ENCODE measurements at places on chromosomes 5 and 9. TPM values are rescaled to one million over a fixed set of nuclear protein-coding genes. Genes with fewer than 3 reads are reported as not detected.
A peak's percentile ranks its signal among the peaks of the same experiment; 100 is the strongest.

DNA sequence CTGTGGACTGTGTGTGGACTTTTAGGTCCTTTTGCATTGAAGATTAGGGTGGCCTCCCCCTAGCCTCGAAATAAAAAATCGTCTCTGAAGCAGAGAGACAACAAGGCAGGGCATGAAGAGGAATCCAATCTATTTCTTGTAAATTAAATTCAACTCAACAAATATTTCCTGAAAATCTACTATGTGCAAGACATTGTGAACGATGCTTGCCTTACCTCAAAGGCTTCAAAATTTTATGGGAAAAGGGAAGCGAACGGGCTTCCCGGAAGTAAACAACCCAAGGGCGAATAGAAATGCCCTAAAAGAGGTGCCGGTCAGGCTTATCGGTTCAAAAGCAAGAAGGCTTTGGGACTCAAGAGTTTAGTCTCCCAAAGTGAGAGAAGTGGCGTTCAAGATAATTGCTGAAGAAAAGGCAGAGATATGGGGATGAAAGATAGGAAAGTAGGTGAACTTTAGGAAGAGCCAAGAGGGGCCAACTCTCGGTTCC is 525 bp downstream of the KIF24 start:
- no peak for DNase-seq

DNA sequence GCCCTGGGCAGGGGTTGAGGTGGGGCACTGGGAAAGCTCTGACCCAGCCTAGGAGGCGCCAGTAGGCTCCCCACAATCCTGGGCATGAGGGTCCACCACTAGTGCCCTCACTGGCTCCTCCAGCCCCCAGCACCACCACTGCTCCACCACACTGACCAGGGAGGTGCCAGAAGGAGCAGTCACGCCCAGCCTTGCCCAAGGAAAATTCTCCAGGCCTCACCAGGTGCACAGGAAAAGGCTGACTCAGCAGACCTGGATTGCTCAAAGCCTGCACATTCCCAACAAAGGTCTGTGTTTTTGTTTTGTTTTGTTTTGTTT is 62.9 kb downstream of the ZNF354C start:
- DNase-seq = no peak

NFIB gene
- polyA plus RNA-seq = 22.1 TPM

DNA sequence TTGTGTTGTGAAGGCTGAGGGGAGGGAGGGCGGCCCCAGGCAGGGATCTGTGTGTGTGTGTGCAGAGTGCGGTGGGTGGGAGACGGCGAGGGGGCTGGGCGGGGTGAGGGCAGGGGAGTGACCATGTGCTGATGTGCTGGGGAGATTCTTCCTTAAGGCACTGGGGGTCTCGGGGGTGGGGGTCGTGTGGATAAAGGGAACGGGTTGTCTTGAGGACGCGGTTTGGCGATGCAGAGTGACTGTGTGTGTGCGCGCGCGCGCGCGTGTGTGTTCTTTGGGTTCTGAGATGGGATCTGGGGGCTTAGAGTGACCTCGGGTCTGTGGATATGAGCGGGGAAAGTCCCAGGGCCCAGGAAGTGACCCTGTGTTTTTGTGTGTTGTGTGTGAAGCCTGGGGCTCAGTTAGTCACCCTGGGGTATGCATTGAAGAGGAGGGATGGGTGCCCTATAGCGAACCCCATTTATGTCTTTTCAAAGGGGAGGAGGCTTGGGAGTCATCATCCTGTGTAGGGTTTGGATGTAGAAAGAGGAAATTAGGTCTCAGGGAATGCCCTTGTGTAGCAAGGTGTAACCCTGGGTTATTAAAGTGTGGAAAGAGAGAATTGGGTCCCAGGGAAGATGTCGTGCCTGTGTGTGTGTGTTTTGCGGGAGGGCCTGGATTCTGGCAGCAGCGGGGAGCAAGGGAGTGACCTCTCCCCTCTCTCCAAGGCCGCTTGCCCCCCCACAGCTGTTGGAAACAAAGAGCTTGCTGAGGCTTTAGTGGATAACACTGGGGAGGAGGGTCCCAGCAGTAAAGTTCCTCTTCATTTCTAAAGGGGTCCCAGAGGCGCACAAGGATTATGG is 1.4 kb downstream of the TMEFF1 start:
- DNase-seq = peak; percentile 7

OR1Q1 gene
- polyA plus RNA-seq = not detected

DNA sequence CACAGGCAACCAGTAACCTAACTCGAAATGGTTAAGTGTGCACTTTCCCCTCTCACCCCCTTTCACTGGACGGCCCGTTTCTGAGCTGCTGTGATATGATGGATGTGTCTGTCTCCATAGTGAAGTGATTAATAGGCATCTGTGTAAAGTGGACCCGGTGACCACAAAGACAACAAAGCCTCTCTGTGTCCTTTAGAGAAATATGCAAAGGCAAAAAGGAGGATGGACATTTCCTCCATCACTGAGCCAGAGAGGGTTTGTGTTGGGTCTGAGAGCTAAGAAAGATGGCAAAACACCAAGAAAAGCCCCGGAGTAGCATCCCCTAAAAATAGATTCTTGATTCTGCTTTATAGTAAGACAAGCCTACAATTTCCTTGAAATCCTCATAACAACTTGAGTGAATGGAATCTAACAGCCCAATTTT is 120.6 kb downstream of the SEMA6A start:
- no peak for DNase-seq

SELENOP gene
- polyA plus RNA-seq = 402 TPM

DNA sequence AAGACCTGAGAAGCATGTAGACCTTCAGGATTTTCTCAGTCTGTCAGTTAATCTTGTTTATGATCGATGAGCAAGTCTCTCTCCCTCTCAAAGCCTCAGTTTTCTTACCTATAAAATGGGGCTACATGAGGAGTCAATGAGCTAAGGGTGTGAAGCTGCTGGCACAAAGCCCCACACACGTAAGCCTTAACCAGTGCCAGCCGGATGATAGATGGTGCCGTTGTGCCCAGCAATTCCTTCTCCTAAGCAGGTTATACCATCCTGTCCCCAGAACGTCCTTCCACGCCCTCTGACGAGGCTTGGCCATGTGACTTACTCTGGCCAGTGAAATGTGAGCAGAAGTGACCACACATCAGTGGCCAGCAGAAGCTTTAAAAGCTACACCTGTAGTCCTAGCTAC is 179.0 kb downstream of the C9orf50 start:
- no peak for DNase-seq

OR13C9 gene
- polyA plus RNA-seq = not detected

GRCh38 chr9:127005770-127006314 is 91.3 kb downstream of the RALGPS1 start:
- no peak for DNase-seq

GRCh38 chr9:91555132-91555531 is 131.5 kb upstream of the NFIL3 start:
- no peak for DNase-seq

- DNase-seq = no peak
Observed at GRCh38 chr5:159088371-159088770, 11.3 kb downstream of the EBF1 start.

STKLD1 gene
- 5.4 TPM for polyA plus RNA-seq

DNA sequence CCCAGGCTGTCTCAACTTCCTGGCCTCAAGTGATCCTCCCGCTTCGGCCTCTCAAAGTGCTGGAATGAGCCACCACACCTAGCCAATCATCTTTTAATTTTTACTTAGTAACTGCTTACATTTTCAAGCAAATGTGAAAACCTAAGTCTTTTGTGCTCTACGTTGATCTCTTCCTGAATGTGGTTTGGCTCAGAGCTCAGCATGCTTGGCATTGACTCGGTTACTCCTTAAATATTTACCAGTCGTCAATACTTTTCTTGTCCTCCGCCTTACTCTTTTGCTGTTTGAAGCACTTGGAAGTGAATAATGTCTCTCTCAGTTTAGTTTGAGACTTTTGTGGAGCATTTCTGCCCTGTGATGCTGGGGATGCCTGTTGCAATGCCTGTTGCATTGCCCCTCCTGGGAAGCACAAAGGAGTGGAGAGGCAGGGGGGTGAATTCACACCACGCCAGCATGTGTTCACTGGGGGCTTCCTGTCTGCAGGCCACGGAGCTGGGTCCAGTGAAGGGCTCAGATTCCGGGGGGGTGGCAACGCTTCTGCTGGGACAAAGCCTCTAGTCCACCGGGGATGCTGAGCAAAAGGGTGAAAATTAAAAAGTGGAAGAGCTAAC is 13.1 kb upstream of the TENT4A start:
- DNase-seq = no peak

- DNase-seq = no peak
Observed at GRCh38 chr5:7501061-7501460, 105.1 kb downstream of the ADCY2 start.

- no peak for DNase-seq
Observed at GRCh38 chr9:93244510-93245436, 60.8 kb downstream of the WNK2 start.

GRCh38 chr5:173210877-173211276 is 24.1 kb downstream of the NKX2-5 start:
- no peak for DNase-seq

FOXD4 gene
- 0.76 TPM for polyA plus RNA-seq

- no peak for DNase-seq
Observed at GRCh38 chr5:34538026-34538672, 118.0 kb upstream of the RAI14 start.

- no peak for DNase-seq
Observed at GRCh38 chr9:117325110-117325731, 89.6 kb downstream of the ASTN2 start.

GRCh38 chr9:85223506-85224125 is 518.1 kb downstream of the AGTPBP1 start:
- DNase-seq = no peak

DNA sequence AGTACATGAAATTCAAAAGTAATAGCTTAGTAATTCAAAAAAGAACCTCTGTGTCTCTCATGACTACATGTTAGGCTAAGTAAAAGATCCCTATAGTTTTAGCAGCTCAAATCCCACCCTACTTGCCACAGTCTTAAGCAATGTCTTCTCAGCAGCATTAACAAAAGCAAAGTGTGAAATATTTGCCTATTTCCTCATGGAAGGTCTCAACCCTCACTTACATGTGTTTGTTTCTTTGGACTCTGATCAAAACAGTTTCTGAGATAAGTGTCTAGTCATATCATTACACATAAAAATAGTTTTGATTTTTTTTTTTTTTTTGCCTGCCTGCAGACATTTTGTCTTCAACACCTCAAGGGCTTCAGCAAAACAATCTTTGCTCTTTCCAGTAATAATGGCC is 310.5 kb downstream of the CETN3 start:
- no peak for DNase-seq

DNA sequence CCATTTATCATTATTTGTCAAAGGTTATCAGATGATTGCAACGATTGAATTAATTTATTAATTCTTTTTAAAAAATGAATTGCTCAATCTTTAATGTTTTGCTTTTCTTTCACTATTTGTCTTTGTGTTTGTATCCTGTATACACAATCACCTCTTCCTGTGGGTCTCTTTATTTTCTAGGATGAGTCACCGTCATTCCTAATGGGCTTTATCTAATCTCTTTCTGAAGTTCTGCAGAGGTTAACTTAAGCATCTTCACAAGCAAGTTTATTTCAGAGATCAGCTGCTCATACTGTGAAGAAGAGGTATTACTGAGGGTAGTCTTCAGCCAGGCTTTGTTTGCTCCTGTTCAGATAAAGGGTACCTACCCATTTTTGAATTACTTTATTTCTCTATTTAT is 323.9 kb downstream of the NNT start:
- DNase-seq = no peak

GRCh38 chr9:131727184-131727759 is 12.6 kb downstream of the RAPGEF1 start:
- no peak for DNase-seq

DNA sequence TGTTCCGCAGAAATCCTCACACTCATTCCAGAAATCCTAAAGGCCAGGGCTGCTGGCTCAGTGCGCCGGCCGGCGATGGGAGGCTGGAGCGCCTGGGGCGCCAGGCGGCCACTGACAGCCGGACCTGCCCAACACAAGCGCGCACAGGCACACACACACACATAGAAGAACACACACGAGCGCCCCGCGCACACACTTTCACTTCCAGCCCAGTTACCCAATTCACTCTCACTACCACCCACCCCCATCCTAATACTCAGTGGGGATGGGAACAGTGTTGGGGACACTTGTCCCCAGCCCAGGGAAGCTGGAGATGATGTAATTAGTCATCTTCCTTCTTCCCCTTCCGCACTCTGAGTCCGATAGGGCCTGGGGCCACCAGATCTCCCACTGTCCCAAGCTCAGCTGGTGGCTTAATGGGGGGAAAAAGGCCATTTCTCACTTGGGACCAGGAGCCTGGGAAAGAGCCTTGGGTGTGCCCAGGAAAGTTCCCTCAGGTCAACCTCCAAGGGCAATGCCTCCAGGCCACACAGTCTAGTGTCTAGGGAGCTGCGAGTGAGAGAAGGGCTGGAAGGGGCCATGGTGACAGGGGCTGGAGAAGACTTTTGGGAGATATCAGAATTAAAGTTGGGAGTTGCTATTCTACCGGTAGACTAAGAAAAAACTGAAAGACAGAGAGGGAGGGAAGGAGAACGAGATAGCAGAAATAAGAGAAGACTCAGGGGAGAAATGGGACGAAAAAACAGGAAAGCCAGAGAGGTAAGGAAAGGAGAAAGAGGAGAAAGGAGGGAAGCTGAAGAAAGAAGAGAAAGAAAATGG is 1.7 kb downstream of the EBF1 start:
- DNase-seq = no peak

DNA sequence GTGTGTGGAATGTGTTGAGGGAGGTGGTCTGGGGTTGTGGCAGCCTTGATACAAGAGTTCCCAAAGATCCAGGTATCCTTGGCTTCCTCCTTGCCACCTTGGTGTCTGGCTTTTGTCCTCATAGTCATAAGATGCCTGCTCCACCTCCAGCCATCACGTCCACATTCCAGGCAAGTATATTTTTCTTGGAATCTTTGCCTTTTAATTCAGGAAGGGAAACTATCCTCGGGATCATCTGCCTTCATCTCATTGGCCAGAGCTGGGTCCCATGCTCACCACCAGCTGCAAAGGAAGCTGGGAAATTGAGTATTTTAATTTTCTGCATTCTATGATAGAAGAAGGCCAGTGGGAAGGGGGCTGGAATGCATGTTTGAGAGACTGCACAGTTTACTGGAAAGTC is 186.7 kb downstream of the C9orf50 start:
- no peak for DNase-seq

TLX3 gene
- polyA plus RNA-seq = not detected

DNA sequence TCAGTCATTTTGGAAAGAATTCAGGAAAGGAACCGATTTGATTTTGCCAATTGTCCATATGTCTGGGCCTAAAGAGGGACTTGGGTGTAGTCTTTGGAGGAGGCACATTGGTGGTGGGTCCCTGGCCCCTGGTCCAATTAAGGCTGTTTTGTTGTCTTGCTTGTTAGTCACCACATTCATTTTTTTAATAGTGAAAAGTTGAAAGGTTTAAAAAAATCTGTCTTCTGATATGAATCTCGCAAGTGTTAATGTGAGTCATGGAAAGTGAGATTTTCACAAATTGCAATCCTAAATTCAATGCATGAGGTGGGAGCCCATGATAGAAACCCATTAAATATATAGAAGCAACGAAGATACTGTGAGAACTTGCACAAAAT is 165.9 kb upstream of the OTULINL start:
- no peak for DNase-seq

DNA sequence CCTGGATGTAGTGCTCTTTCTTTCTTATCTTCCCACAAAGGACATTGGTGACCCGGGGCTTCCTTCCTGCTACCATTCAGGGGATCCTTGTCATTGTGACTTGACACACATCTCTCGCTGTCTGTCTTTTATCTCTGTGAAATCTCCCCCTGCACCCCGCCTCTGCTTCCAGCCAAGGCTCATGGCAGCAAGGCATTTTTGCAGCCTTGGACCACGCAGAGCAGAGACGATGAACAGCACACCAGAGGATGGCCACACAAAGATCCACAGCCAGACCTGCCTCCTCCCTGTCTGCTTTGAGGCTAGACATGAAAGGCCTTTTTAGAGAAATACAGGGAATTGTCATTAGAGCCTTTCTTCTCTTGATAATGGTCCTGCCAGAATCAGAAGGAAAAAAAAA is 549.1 kb downstream of the CDK5RAP2 start:
- DNase-seq = no peak

Data from renal cortex interstitium (tissue), 15 donors.